ENCODE measurements at places on chromosomes 1 and 21.

DNA sequence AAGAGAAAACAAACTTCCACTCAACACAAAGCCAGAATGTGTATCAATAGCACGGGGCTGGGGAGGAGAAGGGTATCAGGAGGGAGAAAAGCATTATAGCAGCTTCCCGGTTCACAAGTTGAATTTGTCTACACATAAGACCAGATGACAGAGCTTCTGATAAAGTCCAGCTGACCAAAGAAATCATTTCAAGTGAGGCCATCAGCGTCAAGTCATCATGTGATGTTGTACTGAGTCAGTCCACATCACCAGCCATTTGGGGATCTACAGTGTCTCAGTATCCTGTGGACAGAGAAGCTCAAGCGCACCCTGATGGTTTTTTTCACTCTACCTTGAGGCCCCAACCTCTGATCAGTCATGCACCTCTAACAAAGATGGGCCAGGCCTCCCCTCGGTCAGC, 33.0 kb downstream of the SETD4 start:
- no peak for DNase-seq

- no peak for DNase-seq
Observed at GRCh38 chr1:206796981-206797402, 24.7 kb upstream of the IL10 start.

- DNase-seq = no peak
Observed at GRCh38 chr1:153081736-153082135, 10.3 kb upstream of the SPRR2B start.

DNA sequence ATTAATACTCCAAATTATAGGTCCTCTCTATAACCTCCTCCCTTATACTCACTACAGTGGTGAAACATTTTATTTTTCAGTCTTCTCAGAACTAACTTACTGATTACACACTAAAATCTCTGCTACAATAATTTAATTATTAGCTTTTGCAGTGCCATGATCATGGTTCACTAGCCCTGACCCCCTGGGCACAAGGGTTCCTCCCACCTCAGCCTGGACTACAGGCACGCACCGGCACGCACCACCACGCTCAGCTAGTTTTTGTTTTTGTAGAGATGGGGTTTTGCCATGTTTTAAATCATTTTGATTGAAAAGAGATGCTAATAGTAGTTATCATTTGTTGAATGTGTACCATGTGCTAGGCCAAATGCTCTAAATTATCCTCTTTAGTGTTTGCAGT, 6.3 kb downstream of the PATJ start:
- DNase-seq = no peak

DNA sequence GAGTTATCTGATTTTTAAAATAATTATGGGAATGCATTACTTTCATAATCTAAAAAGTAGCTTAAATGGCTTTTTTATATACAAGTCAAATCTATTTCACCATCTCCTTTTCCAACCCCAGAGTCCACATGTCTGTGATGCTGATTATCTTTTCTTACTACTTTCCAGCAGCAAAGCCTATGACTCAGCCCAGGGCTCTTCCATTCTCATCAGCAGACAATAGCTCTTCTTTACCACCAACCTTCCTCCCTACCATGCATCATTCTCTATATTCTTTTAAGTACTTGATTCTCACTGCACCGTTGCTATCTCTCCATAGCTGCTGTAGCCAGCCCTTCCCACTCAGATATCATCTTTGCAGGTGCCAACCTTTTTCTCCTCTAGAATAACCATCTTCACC, 61.3 kb downstream of the OVGP1 start:
- DNase-seq = no peak

DNA sequence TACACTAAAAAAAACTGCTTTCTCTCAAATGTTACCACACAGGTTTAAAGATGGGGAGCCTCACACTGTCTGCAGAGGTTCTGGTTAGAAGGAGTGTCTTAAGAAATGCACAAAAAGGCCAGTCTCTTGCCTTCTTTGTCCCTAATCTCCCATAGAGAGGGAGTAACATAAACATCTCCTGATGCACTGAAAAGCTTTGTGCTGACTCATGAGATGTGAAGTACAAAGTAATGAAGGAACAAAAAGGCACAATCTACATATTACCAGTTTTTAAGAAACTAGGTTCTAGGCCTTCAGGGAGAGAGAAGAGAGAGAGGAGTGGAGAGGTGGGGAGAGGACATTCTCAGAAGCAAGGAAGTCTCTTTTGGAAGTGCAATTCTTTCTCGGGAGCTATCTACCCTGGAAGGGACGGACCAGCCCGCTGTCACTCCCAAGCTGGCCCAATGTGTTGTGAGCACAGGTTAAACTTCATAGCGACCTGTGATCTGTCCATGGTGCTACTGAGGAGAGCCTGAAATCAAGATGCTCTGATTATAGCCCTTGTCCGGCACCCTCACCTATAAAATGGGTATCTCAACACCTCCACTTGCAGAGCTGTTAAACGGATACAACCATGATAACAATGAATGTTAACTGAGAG, 458.1 kb downstream of the DISC1 start:
- no peak for DNase-seq

DNA sequence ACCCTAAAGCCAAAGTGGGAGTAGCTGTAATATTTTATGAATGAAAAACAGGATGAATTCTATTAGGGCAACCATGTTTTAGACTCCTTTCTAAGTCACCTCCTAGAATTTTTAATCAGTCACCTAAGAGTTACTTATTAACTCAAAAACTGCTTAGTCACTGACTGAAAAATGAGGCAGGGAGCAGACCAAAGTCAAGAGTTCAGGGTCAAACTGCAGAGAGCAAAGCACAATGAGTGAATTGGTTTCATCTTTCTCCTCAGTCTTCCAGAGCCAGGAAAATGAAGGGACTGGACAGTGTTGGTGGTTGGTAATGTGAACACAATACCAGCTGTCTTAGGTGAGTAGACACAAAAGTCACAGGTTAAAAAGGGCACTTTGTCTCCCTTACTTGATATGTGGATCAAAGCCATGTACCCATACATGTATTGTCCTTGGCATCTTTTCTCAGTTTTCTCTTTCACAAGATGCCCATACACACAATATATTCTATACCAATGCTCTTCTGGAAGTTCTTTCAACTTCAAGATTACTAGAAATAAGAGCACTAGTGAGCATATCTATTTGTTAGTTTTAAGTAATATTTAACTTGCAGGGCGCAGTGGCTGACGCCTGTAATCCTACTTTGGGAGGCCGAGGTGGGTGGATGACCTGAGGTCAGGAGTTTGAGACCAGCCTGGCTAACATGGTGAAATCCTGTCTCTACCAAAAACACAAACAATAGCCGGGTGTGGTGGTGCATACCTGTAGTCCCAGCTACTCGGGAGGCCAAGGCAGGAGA, 42.2 kb downstream of the ATP1B1 start:
- DNase-seq = no peak

Measured in activated CD4-positive, alpha-beta memory T cell treated with anti-CD3 and anti-CD28 coated beads, Interleukin-2, amount 10 ng/mL, durations not matched to agents 7 days and 5 days (primary cell).